ENCODE measurements at places on chromosomes 12 and 14.

DNA sequence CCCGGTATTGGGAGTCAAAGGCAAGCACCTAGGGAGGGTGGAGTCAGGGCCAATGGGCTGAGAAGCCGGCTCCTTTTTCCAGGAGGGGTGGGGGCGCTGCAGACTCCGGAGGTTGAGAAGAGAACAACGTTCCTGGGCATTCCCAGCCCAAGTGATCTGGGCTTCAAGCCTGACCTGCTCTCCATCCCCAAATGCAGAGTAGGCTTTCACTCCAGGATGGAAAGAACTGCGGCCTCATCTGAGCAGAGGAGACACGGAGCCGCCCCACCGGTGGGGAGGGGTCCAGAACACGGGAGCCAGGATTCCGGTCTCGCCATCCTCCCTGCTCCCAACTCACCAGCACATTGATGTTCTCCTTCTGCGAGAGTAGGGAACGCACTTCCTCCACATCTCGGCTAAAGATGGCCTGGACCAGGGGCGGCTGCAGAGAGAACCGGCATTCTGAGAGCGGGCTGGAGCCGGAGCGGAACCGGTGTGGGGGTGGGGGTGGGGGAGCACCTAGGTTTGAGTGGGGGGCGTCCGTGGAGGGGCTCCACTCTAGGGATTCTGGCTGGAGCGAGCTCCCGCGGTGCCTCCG is 605 bp downstream of the ANKRD52 start:
- no peak for DNase-seq

GRCh38 chr14:104678346-104678745 is 11.1 kb upstream of the INF2 start:
- DNase-seq, result no peak

GRCh38 chr12:11540615-11541310 is 108.7 kb upstream of the ETV6 start:
- no peak for DNase-seq

DNA sequence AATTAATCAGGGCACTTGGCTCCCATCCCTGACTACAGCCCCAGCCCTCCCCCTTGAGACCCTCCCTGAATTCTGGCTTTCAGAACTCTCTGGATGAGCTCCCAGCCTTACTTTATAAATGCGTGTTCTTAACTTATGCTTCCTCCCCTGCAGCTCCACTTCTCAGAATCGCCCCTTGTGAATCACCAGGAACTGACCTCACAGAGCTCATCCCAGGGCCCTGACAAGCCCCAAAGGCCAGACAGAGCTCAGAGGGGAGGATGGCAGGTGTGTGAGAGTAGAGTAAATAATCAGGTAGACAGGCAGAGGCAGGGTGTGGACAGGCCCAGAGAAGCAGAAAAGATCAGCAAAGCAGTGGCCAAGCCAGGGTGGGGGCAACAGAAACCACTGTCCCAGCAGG is 68.2 kb upstream of the FOXN3 start:
- no peak for DNase-seq

GRCh38 chr12:79644274-79645234 is 46.2 kb downstream of the PAWR start:
- no peak for DNase-seq

- DNase-seq, result no peak
These were observed 10.5 kb upstream of the NR2C1 start for GRCh38 chr12:95083938-95084337.

GRCh38 chr12:124633365-124634362 is 66.3 kb upstream of the NCOR2 start:
- no peak for DNase-seq
